NCI-H510A (cell line): ENCODE measurements at places on chromosomes 1 and 21.

DNA sequence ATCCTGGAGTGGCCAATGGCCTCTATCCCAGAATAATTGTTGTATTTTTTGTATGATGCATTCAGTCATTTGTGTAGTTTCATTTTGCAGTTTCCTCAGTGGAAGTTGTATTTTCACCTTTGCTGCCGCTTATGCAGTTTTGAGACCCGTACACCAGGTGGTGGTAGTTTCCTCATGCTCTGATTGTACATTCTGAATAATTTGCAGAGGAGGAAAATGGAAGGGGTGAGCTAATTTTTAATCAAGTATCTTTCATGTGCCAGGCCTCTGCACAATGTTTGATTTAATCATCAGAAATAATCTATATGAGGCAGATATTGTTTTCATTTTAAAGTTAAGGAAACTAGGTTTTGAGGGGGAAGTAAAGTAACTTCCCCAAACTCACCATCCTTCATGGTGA, 29.5 kb downstream of the HLX start:
- DNase-seq, result no peak

DNA sequence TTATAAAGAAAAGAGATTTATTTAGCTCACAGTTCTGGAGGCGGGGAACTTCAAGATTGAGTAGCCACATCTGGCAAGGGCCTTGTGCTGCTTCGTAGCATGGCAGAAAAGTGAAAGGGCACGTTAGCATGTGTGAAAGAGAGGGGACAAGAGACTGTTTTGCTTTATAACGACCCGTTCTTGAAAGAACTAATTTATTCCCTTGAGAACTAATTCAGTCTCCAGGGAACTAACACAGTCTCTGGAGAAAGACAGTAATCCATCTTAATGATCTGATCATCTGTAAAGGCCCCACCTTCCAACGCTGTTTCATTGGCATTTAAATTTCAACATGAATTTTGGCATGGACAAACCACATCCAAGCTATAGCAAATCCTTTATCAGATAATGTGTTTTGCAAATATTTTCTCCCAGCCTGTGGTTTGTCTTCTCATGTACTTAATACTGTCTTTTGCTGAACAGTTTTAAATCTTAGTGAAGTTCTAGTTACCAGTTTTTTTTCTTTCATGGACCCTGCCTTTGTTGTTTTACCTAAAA, 26.1 kb downstream of the MTR start:
- no peak for DNase-seq

GRCh38 chr1:7047866-7048265, 262.6 kb downstream of the CAMTA1 start:
- no peak for DNase-seq

GRCh38 chr1:151867765-151868411, 14.4 kb upstream of the THEM5 start:
- DNase-seq, result no peak

DNA sequence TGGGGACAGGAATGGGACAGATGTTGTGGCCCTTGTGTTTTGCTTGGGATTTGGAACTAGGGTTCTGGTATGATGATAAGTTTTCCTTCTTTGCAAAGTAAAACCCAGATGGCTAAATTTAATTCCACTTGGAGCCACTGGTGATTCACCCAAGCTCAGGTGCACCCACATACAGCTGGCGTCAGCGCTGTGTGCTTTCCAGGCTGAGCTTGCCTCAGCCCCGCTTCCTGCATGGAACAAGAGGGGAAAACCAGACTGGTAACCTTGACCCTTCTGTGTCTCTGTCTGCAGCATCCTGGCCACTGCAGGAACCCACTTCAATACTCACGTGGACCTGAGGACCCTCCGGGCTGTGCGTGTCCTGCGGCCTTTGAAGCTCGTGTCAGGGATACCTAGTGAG, 94.2 kb downstream of the CACNA1E start:
- DNase-seq, result no peak
